ENCODE measurements at places on chromosomes 6 and 20.

GRCh38 chr6:106574741-106575458 lies 54.4 kb downstream of the RTN4IP1 start:
- H3K27ac ChIP-seq = no peak overlapping the region

DNA sequence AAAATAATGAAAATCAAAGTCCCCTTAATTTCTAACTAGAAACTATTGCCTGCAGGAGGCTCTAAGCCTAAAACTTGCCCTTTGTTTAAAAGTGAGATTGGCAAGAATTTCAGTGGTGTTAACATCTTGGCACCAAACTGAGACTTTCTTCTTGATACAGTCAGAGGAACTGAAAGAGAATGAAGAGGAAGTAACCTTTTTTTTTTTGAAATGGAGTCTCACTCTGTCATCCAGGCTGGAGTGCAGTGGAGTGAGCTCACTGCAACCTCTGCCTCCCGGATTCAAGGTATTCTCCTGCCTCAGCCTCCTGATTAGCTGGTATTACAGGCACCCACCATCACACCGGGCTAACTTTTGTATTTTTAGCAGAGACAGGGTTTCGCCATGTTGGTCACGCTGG lies 3.6 kb downstream of the DOP1A start:
- peak overlapping the region; percentile 93 for H3K27ac ChIP-seq
- no peaks in the 10 kb centered on the region for H3K27me3 ChIP-seq
- DNase-seq = no peak
- H3K4me3 ChIP-seq = peak overlapping the region; percentile 3

DNA sequence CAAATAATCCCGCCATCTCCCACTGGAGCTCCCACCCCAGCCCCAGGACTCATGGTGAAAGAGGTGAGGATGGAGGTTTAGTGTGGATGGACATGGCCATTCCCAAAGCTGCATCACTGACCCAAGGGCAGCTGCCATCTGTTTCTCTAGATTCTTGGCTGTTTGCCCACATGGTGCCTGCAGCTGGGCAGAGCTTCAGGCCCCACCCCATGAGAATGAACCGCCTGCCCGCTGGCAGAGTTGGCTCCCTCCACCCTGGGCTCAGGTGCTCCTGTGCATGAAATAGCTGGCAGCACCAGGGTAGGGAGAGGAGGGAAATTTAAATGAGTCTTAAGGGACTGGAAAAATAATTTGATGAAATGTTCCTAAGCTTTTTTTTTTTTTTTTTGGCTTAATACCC lies 17.4 kb downstream of the SCML4 start:
- H3K27ac ChIP-seq = no peak overlapping the region
- H3K4me1 ChIP-seq = peaks cover 1% of the 10 kb centered on the region
- H3K36me3 ChIP-seq = no peaks in the 10 kb centered on the region
- H3K27me3 ChIP-seq = no peaks in the 10 kb centered on the region
- DNase-seq = no peak

- H3K4me3 ChIP-seq = no peak overlapping the region
- no peak overlapping the region for H3K27ac ChIP-seq
These were observed 7.5 kb downstream of the LAMA5 start for GRCh38 chr20:62359491-62360121.

- no peak overlapping the region for H3K4me3 ChIP-seq
- no peak for DNase-seq
- H3K27me3 ChIP-seq = peaks cover 69% of the 10 kb centered on the region
These were observed 36.8 kb downstream of the YTHDF1 start for GRCh38 chr20:63178889-63179686.

- no peak overlapping the region for H3K4me3 ChIP-seq
- H3K4me1 ChIP-seq = peaks cover 10% of the 10 kb centered on the region
- H3K27me3 ChIP-seq = no peaks in the 10 kb centered on the region
These were observed 78.4 kb downstream of the RNASET2 start for GRCh38 chr6:166877906-166878305.

DNA sequence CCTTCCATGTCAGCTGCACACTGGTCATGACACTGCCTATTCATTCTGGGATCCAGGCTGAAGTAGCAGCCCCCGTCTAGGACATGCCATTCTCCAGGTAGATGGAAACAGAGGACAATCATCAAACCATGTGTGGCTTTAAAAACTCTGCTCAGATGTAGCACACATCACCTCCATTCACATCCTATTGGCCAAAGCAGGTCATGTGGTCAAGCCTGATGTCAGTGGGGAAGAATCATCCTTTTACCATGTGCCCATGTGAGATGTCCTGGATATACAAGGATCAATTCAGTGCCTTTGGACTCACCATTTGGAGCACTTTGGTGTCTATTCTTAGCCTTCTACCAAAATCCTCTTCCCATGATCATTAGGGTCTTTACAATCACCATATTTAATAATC lies 99.5 kb downstream of the CDC5L start:
- H3K36me3 ChIP-seq = no peaks in the 10 kb centered on the region
- H3K4me3 ChIP-seq = no peak overlapping the region
- peaks cover 52% of the 10 kb centered on the region for H3K4me1 ChIP-seq
- H3K27ac ChIP-seq = peak overlapping the region; percentile 28
- DNase-seq = no peak

- H3K4me1 ChIP-seq = no peaks in the 10 kb centered on the region
- no peak for DNase-seq
- H3K36me3 ChIP-seq = peaks cover 5% of the 10 kb centered on the region
- H3K27me3 ChIP-seq = no peaks in the 10 kb centered on the region
These were observed 18.2 kb downstream of the ADA start for GRCh38 chr20:44633187-44633810.

GRCh38 chr20:19969106-19969505 lies 48.1 kb upstream of the NAA20 start:
- no peaks in the 10 kb centered on the region for H3K27me3 ChIP-seq
- peaks cover 30% of the 10 kb centered on the region for H3K4me1 ChIP-seq
- DNase-seq = no peak
- H3K36me3 ChIP-seq = peaks cover 12% of the 10 kb centered on the region
- H3K4me3 ChIP-seq = no peak overlapping the region

DNA sequence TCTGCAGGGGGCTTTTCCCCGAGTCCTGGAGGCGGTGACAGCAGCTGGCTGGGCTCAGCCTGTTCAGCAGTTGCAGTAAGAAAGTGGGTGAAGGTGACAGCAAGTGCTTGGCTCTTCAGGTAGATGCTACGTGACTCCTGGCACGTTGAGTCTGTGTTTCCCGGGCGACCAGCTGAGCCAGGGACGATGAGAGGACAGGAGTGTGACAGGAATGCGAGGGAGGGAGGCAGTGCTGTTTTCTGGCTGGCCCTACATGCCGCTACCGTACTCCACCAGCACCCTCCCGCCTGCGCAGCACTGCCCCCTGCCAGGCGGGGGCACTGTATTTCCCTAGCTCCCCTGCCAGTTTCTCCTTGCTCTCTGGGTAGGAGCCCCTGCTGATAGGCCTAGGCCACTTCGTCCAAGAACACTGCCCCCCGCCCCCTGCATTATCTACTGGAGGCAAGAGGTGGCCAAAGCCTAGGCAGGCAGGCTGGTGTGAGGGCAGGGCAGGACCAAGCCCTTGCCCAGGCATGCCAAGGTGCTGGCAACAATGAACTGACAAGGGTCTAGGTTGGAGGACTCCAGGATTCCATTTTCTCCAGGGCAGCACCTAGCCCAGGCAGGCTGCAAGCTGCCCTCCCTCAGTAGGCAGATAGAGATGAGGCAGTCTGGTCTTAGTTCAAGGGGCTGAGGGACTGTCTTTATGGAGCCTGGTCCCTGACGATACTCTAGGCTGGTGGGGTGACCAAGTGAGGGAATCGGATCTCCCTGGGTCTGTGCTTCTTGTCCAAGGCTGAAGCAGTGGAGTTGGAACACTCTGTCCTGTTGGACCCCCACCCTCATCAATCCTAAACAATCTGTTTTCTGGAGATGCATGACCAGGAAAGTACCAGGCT lies 19.2 kb downstream of the MRPS18A start:
- H3K4me1 ChIP-seq = peaks cover 25% of the 10 kb centered on the region
- peaks cover 11% of the 10 kb centered on the region for H3K36me3 ChIP-seq
- no peaks in the 10 kb centered on the region for H3K27me3 ChIP-seq
- no peak overlapping the region for H3K4me3 ChIP-seq
- no peak for DNase-seq
- H3K27ac ChIP-seq = no peak overlapping the region

DNA sequence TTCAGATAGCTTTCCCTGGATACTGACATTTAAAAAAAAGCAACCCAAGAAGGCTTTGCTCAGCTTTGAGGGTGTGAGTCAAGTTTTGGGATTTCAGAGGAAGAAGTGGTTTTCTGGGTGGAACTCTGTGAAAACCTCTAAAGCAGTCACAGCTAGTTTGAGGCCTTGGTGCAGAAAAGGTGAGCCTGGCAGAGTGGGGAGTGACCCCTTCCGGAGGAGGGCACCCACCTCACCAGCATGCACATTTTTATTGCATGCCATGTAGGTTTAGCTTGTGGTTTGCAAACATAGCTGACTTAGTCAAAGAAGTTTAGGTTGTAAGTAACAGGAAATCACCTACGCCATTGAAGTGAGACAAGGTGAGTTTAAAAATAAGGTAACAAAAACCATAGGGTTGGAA lies 146.8 kb upstream of the PMEPA1 start:
- H3K27ac ChIP-seq = no peak overlapping the region
- H3K36me3 ChIP-seq = no peaks in the 10 kb centered on the region
- peaks cover 23% of the 10 kb centered on the region for H3K27me3 ChIP-seq

- no peak overlapping the region for H3K4me3 ChIP-seq
- H3K27me3 ChIP-seq = no peaks in the 10 kb centered on the region
- H3K4me1 ChIP-seq = no peaks in the 10 kb centered on the region
- H3K27ac ChIP-seq = no peak overlapping the region
These were observed 57.1 kb upstream of the RPS6KA2 start for GRCh38 chr6:166684170-166684569.

DNA sequence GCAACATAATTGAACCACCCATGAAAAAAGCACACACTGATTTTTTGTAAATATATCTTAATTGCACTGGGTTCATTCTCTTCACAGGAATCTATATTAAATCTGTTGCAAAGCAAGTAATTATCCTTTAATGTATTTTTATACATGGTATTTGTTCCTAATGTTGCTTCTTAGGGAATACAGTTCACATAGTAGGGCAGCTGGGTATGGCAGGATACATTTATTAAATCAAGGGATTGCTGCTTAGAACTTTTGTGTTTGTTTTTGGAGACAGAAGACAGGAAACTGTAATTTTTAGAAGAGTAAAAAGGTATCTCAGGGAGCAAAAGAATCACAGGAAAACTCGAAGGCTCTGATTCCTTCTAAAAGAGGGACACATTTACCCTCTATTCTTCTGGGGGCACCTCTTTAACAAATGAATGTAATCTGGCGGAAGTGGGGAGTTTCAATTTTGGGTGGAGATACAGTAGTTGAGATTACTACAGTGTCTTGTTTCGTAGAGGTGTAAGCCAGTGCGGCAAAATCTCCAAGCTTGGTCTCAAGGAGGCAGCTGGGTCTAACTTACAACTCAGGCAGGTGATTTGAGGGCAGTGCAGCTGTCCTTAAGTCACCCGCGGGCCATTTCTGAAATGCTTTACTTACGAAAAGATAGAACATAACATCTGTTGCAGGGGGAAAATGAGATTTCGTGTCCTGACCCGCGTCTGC lies 812 bp upstream of the SMIM13 start:
- H3K4me1 ChIP-seq = peaks cover 13% of the 10 kb centered on the region
- DNase-seq = no peak
- peaks cover 2% of the 10 kb centered on the region for H3K36me3 ChIP-seq
- H3K27ac ChIP-seq = peak overlapping the region; percentile 91
- H3K4me3 ChIP-seq = peak overlapping the region; percentile 98

- no peaks in the 10 kb centered on the region for H3K27me3 ChIP-seq
- H3K36me3 ChIP-seq = no peaks in the 10 kb centered on the region
- no peak overlapping the region for H3K4me3 ChIP-seq
- H3K27ac ChIP-seq = no peak overlapping the region
- DNase-seq = no peak
These were observed 84.6 kb downstream of the TRDN start for GRCh38 chr6:123551939-123552707.

DNA sequence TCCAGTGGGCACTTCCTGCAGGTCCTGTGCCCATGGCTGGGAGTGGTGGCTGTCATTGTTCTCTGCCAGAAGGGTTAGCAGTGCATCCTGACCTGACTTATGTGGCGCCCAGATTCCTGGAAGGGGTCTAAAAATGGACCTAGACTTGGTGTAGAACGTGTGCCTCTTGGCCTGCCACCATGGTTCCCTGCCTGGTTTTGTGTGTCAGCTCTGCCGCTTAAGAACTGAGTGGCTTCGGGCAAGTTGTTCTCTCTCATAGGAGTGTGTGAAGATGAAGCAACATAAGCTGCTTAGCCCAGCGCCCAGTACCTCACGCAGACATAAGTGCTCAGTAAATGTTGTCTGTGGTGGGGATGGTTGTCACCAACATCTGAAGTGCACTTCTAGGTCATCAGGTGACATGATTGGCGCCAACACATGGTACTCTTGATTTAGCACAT lies 52.1 kb downstream of the PTPN1 start:
- H3K27me3 ChIP-seq = no peaks in the 10 kb centered on the region
- H3K27ac ChIP-seq = peak overlapping the region; percentile 48
- H3K4me1 ChIP-seq = peaks cover 40% of the 10 kb centered on the region
- no peak overlapping the region for H3K4me3 ChIP-seq

GRCh38 chr20:2751347-2751877 lies 49.0 kb downstream of the CPXM1 start:
- DNase-seq = no peak
- no peak overlapping the region for H3K4me3 ChIP-seq
- no peak overlapping the region for H3K27ac ChIP-seq
- H3K4me1 ChIP-seq = no peaks in the 10 kb centered on the region
- no peaks in the 10 kb centered on the region for H3K36me3 ChIP-seq

- H3K36me3 ChIP-seq = no peaks in the 10 kb centered on the region
- peaks cover 5% of the 10 kb centered on the region for H3K4me1 ChIP-seq
- no peak overlapping the region for H3K4me3 ChIP-seq
- H3K27ac ChIP-seq = no peak overlapping the region
- H3K27me3 ChIP-seq = no peaks in the 10 kb centered on the region
These were observed 92.9 kb downstream of the TFAP2C start for GRCh38 chr20:56722042-56722441.

DNA sequence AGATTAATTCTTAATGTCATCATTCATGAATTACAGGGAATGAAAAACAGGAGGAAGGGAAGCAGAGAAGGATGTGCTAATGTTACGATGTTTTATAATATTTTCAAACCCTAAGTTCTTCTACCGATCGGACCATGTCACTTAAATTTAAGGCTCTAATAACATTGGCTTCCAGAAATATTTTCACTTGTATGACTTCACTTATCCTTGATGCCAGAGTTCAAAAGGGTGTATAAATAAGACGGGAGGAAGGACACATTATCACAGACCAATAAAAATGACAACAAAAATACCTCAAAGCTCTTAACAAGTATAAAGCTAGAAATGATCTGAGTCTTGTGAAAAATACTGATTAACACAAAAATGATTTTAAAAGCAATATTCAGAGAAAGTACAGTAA lies 370.4 kb upstream of the CITED2 start:
- no peaks in the 10 kb centered on the region for H3K36me3 ChIP-seq
- H3K4me3 ChIP-seq = no peak overlapping the region
- no peak overlapping the region for H3K27ac ChIP-seq
- DNase-seq = no peak
